ENCODE measurements at places on chromosomes 2 and 18. TPM values are rescaled to one million over a fixed set of nuclear protein-coding genes. Genes with fewer than 3 reads are reported as not detected.

Gene CFAP221
- polyA plus RNA-seq, result 1.1 TPM

Gene C18orf54
- 2.2 TPM for polyA plus RNA-seq

Gene MALL
- 1.9 TPM for polyA plus RNA-seq

Gene APCDD1
- 36.8 TPM for polyA plus RNA-seq

Gene MRPL53
- polyA plus RNA-seq, result 88.8 TPM

Gene ELAC1
- polyA plus RNA-seq, result 5.2 TPM

Gene FAM237A
- not detected for polyA plus RNA-seq
